NCI-H2029 (cell line): ENCODE measurements at places on chromosomes 1 and 21.

DNA sequence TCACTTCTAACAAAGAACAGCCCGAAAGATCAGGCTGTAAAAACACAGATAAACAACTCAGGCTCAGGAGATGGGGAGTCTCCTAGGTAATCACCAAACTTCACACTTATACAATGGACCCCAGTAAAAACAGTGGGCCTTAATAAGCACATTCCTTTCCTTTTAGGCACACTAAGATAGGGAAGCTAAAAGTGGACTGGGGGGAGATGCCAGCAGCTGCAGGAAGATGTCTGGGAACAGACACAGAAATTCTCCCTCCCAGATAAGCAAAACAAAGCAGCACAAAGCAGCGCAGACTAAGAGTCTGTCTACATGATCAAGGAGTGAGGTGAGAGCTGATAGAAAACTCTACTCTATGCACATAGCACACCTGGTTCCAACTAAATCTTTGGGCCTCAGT lies 29.0 kb upstream of the CTBS start:
- no peak for DNase-seq

DNA sequence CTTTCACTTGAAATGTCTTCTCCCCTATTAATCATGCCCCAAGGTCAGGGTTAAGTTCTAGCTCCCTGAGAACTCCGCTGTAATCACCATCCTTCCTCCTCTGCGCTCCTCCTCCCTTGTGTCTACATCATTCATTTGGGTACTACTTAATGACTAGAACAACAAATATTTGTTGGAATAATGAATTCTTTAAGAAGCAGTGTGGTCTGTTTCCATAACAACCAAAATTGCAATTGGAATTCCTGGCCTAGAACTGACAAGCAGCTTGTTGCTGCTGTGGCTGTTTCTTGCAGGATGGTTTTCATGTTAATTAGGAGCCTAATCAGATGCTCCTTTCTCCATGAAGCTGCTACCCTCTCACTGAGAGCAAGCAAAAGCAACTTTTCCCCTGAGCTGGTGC lies 192.5 kb downstream of the ZZZ3 start:
- no peak for DNase-seq

- no peak for DNase-seq
Measured at GRCh38 chr1:116931016-116931918, 21.6 kb downstream of the PTGFRN start.

- DNase-seq = no peak
Measured at GRCh38 chr1:222347627-222348026, 200.3 kb downstream of the HHIPL2 start.

DNA sequence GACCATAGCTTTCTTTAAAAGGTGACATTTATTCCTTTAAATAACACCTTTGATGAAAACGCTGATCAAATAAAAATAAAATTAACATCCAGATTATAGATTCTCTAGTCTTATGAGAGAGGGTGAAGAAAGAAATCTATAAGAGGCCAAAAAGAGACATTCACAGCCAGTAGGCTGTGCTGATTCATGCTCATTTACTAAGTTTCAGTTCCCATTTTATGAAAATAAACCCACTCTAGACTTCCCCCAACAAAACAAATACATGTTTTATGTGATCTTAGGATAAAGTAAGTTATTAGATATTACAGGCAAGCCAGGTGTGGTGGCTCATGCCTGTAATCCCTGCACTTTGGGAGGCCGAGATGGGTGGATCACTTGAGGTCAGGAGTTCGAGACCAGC lies 21.1 kb downstream of the ESRRG start:
- no peak for DNase-seq

DNA sequence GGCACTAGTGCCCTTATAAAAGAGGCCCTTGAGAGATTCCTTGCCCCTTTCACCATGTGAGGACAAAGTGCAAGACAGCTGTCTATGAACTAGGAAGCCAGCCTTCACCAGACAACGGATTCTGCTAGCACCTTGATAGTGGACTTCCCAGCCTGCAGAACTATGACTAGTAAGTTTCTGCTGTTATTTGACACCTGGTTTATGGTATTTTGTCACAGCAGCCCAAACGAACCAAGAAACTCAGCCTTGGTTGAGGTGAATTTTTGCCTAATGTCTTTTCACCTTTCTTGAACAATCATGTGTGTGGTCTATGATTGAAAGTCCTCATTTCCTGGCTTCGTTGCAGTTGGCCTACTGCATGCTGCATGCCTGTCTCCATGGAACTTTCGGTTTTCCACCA lies 302.2 kb downstream of the GRIK1 start:
- no peak for DNase-seq

- DNase-seq = no peak
Measured at GRCh38 chr1:184310157-184310819, 76.5 kb upstream of the C1orf21 start.

GRCh38 chr1:76746206-76746605 lies 121.1 kb upstream of the ST6GALNAC5 start:
- no peak for DNase-seq

DNA sequence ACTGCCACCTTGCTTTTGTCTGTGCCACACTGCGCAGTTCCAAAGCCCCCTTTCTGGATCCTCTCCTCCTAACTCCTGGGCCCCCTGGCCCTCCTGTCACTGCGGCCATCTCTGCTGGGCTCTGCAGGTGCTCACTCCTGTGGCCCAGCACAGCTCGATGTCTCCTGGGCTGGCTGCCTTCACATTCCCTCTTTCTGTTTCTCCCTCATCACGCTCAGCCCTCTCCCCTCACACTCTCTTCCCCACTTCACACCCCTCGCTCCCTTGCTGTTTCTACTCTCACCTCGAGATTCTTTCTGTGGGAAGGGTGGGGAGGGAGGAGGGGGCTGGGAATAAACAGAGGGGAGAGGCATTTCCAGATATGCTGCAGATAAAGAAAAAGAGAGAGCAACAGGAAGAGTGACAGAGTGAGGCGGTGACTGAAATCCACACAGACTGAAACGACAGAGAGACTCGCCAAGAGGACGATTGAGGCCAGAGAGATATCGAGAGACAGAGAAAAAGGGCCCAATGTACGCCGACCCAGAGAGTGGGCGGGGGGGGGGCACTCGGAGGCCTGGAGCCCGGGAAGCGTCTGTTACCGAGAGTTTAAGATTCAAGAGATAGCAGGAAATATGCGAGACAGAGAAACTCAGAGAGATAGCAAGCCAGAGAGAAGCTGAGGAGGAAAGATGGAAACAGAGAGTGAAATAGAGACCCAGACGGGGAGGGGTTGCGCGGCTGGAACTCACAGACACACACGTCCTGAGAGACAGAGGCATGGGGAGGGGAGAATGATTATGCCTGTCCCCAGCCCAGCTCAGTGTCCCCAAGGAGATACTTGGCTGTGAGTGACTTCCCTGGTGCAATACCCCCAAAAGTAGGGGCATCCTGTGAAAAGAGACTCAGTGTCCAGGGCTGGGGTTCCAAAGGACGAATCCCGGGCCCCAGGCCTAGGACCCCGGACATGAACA lies 666 bp downstream of the CSF3R start:
- DNase-seq = no peak

- no peak for DNase-seq
Measured at GRCh38 chr1:48943393-48943792, 166.7 kb upstream of the BEND5 start.

GRCh38 chr1:47468709-47469389 lies 31.0 kb downstream of the FOXD2 start:
- no peak for DNase-seq

- peak; percentile 93 for DNase-seq
Measured at GRCh38 chr1:58755468-58755872, 28.4 kb downstream of the JUN start.

GRCh38 chr1:186536273-186536890 lies 75.5 kb upstream of the PDC start:
- no peak for DNase-seq

GRCh38 chr1:197463142-197463541 lies 195.1 kb downstream of the CRB1 start:
- DNase-seq = peak; percentile 65

GRCh38 chr1:226545836-226546596 lies 2.5 kb upstream of the STUM start:
- DNase-seq = no peak

- DNase-seq = no peak
Measured at GRCh38 chr1:155858800-155859233, 550 bp upstream of the SYT11 start.

GRCh38 chr1:29333008-29333407 lies 96.7 kb downstream of the PTPRU start:
- DNase-seq = peak; percentile 28

DNA sequence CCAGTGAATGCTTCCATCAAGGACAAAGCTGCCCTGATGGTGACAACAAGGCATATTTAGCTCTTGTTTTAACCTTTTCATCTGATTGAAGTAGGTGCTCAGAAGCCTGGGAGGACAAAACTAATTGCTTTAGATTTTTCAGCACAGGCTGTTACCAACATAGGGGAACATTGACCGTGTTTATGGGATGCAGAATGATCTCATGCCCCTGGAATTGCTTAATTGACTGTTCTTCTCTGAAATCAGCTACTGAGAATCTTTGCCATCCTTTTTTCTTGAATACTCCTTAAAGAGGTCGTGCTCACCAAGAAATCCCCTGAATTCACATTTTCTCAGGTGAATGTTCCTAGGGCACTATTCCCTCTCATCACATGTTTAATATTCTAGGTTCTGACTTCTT lies 95.9 kb upstream of the CCDC190 start:
- DNase-seq = no peak

DNA sequence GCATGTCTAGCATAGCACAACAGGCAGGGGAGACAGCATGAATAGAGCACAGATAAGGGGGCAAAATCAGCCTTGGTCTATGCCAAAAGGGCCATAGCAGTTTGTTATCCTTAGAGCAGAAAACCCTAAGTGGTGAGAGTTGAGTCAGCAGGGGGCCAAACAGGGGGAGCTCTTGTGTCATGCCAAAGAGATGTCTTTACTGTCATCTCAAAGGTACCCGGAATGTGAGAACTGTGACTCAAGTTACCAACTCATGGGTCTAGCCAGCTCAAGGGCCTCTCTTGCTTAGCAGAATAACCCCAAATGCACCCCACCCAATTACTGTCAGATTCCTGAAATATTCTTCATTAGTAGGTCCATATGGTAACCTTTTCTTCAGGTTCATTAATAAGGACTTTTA lies 45.9 kb upstream of the NRDC start:
- DNase-seq = no peak

DNA sequence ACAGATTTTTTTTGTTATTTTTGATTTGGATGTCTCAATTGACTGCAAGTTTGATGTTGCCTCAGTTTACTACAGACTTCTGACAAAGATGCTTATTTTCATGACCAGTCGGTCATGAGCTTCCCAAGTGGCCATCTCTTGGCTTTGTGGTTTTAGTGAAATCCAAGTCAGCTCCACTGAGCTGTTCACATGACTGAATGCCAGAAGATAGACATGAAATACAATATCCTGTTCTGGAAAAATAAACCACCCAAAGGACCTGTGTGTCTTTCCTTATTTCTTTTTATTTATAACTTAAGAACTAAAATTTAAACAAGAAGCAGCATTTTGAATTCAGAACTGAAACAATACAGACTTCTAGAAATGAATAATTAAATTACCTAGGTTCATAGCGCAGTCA lies 89.3 kb downstream of the HMCN1 start:
- DNase-seq = no peak
